ENCODE measurements at places on chromosomes 6 and 20.

GRCh38 chr6:81744131-81744530 lies 8.3 kb downstream of the TENT5A start:
- DNase-seq, result peak; percentile 38

DNA sequence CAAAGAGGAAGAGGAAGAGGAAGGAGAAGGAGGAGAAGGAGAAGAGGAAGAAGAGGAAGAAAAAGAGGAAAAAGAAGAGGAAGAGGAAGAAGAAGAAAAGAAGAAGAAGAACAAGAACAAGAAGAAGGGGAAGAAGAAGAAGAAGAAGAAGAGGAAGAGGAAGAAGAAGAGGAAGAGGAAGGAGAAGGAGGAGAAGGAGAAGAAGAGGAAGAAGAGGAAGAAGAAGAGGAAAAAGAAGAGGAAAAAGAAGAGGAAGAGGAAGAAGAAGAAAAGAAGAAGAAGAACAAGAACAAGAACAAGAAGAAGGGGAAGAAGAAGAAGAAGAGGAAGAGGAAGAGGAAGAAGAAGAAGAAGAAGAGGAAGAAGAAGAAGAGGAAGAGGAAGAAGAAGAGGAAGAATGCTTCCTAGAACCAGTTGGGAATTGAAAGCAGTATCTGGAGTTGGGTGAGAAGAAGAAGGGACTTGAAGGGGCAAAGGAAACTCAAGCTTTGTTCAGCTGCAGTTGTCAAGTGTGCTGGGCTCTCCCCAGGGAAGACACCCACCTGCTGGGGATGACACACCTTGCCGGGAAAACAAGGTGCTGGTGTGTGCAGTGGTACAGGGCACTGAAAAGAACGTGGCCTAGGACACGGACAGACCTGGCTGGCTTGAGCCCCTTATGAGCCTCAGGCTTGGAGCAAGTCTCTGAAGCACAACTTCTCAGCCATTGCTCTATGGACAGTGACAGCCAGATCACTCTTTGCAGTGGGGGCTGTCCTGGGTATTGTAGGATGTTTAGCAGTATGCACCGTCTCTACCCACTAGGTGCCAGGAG lies 30.1 kb upstream of the ARFGEF2 start:
- no peak for DNase-seq

DNA sequence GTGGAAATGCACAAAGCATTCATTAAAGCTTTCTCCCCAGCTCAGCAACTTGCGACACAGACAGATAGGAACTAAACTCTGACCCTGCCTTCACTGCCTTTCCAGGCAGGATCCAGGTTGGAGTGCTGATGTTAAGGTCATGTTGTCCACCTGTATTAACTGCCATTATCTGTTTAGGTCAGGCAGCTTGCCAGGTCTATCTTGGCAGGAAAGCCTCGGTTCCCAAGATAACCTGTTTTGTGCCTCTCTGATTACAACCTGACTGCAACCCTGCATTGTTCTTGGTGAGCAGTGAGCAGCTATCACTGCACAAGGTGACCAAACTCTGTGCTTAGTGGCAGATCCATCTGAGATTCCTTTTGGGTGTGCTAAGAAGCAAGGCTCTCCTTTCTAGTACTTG lies 23.2 kb upstream of the ELOVL2 start:
- DNase-seq, result no peak

DNA sequence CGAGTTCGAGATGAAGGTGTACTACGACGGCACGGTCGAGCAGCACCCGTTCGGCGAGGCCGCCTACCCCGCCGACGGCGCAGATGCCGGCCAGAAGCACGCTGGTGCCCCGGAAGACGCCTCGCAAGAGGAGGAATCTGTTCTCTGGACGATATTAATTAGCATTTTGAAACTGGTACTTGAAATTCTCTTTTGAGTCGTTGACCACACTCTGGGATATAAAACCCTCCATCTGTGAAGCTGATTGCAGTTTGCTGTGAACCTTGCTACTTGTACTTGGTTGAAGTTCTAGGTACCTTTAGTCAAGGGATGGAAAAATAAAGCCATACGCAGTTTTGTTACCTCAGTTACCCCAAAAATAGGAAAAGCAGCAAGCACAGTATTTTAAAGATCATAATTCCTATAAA lies 917 bp downstream of the C6orf120 start:
- DNase-seq, result no peak

DNA sequence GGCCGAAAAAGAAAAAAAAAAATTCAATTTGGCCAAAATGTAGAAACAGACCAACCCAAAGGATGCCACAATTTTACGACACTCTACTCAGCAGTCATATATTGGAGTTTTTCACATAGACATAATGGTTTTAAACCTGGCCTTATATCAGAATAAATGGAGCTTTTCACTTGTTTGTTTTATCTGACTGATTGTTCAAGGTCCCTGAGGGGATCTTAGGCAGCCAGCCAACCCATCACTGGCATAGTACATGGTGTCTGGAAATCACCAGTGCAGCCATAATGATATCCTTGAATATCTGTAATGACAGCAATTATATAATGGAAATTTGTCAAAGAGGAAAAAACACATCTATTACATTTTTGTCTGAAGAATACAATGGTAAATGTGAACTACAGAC lies 96.9 kb downstream of the PRSS35 start:
- no peak for DNase-seq

GRCh38 chr20:8542110-8542486 lies 410.0 kb downstream of the PLCB1 start:
- DNase-seq, result peak; percentile 27

DNA sequence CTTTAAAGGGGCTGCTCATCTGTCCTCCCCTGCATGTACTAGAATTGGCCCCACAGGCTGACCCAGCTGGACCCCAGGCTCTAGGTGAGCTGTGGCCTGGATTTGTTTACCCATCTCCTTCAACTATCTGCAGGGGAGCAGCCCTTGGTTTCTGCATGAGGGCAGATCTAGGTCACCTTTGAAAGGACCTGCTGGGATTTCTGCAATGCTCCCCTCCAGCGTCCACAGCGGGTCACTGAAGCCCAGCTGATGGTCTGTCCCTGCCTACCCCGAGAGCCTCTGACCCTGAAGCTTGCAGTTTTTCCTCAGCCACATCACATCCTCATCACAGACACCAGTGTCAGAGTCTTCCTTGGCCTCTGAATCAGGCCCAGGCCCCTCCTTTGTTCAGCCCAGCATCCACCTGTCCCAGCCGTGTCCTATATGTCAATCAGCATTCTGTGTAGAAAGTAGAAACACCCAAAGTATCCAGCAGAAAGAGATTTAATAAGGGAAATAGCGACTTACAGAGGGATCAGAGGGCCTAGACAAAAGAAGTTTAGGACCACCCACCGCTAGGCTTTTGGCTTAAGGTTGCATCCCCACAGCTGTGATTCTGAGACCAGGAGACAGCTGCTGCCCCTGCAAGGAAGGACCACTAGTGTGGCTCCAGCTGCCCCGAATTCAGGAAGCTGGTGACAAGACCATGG lies 243.1 kb downstream of the LRFN2 start:
- DNase-seq, result no peak

DNA sequence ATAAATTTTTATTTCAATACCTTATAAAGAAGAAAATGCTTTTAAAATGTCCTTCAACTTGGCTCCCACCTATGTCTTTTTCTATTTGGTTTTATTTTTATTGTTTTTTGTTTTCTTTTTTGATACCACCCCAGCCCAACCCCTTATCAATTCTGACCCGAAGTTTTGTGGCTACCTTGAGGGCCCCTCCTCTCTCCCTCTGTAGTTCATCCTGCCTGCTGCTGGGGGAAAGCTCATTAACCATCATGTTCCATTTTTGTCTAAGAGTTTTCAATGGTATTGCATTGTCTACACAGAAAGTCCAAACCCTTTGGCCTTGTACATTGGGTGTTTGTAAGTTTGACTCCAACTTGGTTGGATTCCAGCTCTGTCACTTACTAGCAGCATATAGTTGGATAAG lies 5.3 kb upstream of the CSNK2A1 start:
- DNase-seq, result no peak

- no peak for DNase-seq
These were observed 9.8 kb downstream of the BCAS4 start for GRCh38 chr20:50804437-50805348.

DNA sequence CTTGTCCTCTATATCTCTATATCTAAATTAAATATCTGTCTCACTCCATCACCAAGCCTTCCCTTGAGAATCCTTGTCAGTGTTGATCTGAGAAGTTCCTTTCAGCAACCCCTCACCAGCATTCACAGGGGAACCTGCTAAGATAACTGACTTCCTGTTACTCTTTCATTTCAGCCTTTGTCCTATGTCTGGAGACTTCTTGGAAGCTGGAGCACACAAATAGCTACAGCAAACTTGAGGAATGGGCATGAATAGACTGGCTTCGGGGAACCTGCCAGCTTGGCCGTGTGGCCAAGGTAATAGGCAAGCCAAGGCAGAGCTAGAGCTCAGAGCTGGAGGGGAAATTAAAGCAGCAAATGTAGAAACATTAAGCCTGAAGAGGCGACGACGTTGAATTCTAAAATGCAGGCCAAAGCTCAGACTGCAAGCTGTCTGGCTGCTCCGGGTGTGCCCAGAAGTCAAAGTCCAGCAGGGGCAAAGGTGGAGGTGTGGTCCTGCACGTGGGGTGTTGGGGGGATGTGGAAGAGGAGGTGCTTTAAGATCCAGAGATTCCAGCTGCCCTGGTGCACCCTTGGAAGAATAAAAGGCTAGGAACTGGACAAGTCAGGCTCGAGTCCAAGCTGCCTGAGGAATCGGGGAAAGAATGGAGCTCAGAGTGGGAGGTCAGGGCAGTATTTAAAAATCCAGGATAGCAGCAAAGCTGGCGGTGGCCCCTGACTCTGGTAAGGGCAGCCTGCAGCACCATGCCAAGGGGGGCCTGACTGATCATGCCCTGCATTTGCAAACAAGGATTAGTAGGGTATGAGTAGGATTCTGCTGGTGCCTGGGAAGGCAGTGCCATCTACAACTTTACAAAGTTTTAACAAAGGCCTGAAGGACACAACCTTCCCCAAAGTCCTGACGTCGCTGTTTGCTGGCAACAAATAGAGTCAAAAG lies 185.0 kb upstream of the SGK1 start:
- no peak for DNase-seq

GRCh38 chr6:156169371-156169770 lies 607.8 kb upstream of the ARID1B start:
- no peak for DNase-seq

DNA sequence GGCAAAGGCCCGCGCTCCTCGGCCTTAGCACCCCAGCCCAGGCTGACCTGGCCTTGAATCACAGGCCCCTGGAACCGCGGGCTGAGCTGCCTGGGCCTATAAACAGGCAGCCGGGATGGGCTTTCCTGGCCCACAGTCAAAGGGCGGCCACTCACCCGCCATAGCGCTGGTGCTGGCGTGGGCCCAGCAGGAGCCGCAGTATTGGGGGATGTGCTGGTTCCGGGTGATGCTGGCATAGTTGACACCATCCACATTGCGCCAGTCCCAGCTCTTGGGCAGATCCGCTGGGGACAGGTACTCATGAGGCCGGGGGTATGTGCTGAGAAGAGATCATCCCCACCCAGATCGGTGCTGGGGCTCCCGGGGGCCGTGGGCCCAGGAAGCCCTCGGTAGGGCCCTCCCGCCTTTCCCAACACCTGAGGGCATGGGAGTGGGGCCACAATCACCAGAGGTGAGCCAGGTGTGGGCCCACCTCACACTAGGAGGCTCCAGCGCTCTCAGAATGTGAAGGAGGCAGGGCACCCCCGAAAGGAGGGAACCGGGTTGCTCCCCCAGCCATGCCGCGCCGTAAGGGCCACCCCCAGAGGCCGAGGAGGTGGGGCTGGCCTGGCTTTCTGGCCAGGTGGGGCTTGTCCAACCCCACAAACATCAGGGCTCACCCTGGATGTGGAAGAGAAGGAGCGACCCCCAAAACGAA lies 739 bp downstream of the CTSZ start:
- peak; percentile 26 for DNase-seq

DNA sequence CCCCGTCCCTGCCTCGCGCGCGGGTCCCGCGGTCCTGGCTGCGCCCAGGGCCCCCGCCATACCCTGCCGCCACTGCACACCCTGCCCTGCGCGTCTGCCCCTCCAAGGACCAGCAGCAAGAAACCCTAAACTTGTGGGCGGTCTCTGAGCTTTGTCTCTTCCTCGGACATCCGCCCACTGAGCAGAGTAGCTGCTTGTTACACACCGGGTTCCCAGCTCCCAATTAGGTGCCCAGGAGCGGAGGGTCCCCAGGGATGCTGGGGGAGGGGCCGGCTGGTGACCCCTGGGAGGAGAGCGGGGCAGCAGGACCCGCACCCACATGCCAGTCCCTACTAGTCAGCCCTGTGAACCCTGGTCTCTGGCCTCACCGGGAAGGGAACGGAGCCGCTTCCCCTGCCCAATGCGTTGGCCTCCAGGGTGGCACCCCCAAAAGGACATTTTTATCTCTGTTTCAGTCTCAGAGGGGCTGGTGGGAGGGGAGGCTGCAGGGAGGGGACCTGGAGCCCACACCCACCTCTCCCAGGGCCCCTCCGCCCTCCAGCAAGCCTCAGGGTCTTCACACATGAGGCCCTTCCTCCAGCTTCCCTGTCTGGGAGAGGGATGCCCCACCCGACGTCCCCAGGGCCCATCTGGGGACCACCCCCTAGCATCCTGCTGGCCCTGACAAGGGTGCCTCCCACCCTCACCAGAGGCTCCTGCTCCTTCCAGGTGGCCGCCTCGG lies 10.5 kb downstream of the STMN3 start:
- DNase-seq, result no peak

DNA sequence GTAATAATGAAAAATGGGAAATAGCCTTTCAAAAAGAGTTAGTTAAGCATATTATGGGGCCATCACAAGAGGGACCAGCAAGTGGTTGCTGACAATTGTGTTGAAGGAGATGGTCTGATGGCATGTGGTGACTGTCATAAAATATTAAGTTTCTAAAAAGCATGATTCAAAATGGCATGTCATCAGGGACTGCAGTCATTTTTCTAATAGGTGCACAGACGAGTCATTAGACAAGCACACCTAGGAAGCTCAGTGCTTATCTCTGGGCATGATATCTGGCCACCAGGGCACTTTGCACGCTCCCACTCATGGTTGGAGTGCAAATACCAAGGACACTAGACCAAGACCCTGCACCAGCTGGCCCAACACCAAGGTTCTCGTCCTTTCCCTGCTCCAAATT lies 226.5 kb downstream of the ANKRD60 start:
- DNase-seq, result no peak

DNA sequence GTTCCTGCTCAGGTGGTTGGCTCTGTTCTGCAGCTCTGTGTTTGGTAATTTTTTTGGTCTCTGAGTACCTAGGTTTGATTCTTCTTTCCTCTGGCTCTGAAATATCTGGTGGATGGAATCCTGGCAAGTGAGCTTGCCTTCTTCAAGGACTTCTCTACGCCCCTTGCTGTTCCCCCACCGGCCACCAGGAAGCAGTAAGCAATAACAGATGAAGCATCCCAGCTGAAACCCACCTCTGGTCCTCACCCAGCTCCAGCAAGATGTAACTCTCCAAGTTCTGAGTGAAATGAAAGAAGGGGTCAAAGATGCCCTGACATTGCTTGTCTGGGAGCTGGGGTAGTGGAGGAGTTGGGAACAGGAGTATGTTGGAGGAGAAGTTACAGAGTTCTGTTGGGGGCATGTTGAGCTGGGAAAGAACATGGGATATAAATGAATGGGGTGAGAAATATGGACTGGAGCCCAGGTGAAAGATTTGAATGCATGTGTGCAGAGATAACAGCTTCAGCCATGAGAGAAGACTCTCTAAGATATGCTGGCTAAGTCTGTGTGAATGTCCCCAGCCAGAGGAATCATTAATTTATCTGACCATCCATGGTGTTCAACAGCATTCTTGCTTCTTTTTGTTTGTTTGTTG lies 51.3 kb upstream of the GLP1R start:
- no peak for DNase-seq
